ENCODE measurements at places on chromosomes 12 and 14. TPM values are rescaled to one million over a fixed set of nuclear protein-coding genes. Genes with fewer than 3 reads are reported as not detected.

The GALNT9 gene
- not detected for total RNA-seq

The KCNH3 gene
- 0.25 TPM for total RNA-seq

The GPRC5D gene
- not detected for total RNA-seq

The GZMH gene
- not detected for total RNA-seq

The ALG10 gene
- total RNA-seq, result 7.4 TPM

The POTEM gene
- not detected for total RNA-seq

The ERGIC2 gene
- total RNA-seq, result 83.7 TPM

The ANKRD33 gene
- total RNA-seq, result not detected

The SERPINA5 gene
- not detected for total RNA-seq

The SMCO3 gene
- total RNA-seq, result not detected

The IL26 gene
- not detected for total RNA-seq

The UBE3B gene
- 31.3 TPM for total RNA-seq

The CD163 gene
- not detected for total RNA-seq

The CTSG gene
- not detected for total RNA-seq

The KRT72 gene
- total RNA-seq, result not detected

The KERA gene
- total RNA-seq, result not detected

The OSBPL8 gene
- total RNA-seq, result 47.0 TPM

The B4GALNT3 gene
- 7.3 TPM for total RNA-seq

The RD3L gene
- not detected for total RNA-seq

The RABGGTA gene
- total RNA-seq, result 35.1 TPM

The LRP6 gene
- total RNA-seq, result 14.4 TPM

The FGF23 gene
- total RNA-seq, result not detected

The NTN4 gene
- total RNA-seq, result 8.9 TPM

The LPCAT3 gene
- 25.4 TPM for total RNA-seq

The CCDC38 gene
- not detected for total RNA-seq

The TMEM229B gene
- 2.2 TPM for total RNA-seq

The HOXC6 gene
- 4.3 TPM for total RNA-seq

The GZMB gene
- total RNA-seq, result not detected

The IFI27 gene
- total RNA-seq, result 774 TPM

The AQP2 gene
- total RNA-seq, result not detected

The CRIP2 gene
- total RNA-seq, result 2.2 TPM

The TTC6 gene
- not detected for total RNA-seq

The ANG gene
- 4.4 TPM for total RNA-seq

The OR4K2 gene
- not detected for total RNA-seq

The KRT79 gene
- not detected for total RNA-seq

The IL31 gene
- not detected for total RNA-seq
